Stimulated activated CD4-positive, alpha-beta T cell treated with anti-CD3 and anti-CD28 coated beads, Interleukin-2, amount 100 ng/mL, for 48 hours (primary cell): ENCODE measurements at places on chromosomes 13 and 19.

GRCh38 chr13:80329250-80329649 is 11.7 kb downstream of the SPRY2 start:
- DNase-seq, result no peak

GRCh38 chr19:42926781-42927180 is 9.1 kb upstream of the PSG6 start:
- no peak for DNase-seq

- DNase-seq, result no peak
These were observed 11.2 kb downstream of the KDM4B start for GRCh38 chr19:4980067-4980466.

DNA sequence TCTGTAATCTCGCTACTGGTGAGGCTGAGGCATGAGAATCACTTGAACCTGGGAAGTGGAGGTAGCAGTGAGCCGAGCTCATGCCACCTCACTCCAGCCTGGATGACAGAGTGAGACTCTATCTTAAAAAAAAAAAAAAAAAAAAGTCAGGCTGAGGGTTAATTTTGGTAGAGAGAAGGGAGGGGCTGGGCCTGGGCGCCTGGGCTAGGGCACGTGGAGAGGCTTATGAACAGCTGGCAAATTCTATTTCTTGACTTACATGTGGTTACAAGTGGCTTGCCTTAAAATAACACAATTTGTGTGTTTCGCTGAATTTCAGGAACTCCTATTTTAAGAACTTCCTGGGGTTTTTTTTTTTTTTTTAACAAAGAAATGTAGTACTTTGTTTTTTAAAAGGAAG is 47.6 kb upstream of the MAP3K10 start:
- no peak for DNase-seq

GRCh38 chr13:46010148-46010547 is 42.4 kb downstream of the ZC3H13 start:
- DNase-seq, result no peak

- DNase-seq, result no peak
These were observed 609 bp downstream of the EPS15L1 start for GRCh38 chr19:16470911-16471811.

DNA sequence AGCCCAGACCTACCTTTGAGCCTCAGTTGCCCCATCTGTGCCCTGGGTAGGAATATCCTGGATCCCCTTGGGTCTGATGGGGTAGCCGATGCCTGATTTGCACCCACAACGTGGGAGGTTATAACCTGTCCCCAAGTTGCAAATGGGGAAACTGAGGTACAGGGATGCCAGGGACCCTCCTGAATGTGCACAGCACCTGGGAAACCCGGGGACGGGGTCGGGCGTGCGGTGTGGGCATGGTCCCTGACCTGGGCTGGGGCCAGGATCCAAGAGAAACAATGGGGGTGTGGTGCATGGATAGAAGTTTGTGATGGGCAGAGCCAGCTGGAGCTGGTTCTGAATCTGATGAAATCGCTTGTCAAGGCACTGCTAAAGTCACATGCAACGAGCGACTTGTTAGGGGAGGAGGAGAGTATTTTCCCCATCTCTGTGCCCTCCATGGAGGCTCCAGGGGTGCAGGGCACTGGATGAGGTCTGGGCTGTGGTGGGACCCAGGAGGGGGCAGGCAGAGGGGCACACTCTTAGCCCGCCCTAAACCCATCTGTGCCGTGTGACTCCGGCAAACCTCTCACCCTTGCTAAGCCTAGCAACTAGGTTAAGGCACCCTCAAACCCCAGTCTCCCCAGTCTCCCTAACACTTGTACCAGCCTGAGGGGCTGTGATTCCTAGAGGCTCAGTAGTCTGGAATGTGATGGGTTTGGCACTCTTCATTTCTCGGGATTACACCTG is 749 bp downstream of the GDF15 start:
- DNase-seq, result no peak

- no peak for DNase-seq
These were observed 1.2 kb upstream of the TMEM59L start for GRCh38 chr19:18611327-18612050.

DNA sequence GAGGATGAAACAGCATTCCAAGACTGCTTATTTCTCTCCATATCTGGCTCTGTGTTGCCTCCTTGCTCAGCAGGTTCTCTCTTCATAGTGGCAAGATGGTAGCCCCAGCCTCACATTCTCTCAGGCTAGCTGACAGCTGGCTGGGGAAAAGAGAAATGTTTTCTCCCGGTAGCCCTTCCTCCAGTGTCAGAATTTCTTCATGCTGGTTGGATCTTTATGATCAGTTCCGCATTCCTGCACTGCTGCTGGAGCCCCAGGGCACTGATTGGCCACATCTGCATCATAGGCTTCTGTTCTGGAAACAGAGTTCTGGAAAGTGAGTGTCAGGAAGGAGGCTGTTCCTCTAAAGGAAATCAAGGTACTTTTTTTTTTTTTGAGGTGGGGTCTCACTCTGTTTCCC is 24.6 kb downstream of the POP4 start:
- DNase-seq, result no peak

DNA sequence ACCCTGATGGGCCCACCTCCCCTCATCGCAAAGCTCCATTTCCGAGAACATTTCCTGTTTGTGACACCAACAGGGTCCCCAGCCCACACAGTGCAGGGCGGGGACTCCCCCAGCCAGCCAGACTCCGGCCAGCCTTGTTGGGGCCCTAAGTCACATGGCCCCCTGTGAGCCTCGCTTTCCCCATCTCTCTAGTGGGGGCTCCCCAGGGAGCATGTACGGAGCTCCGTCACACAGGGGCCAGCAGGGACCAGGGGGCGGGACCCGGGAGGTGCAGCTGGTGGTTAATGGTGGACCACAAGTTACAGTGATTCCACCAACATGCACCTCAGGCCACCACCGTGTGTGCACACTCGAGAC is 1.7 kb downstream of the TBXA2R start:
- no peak for DNase-seq

DNA sequence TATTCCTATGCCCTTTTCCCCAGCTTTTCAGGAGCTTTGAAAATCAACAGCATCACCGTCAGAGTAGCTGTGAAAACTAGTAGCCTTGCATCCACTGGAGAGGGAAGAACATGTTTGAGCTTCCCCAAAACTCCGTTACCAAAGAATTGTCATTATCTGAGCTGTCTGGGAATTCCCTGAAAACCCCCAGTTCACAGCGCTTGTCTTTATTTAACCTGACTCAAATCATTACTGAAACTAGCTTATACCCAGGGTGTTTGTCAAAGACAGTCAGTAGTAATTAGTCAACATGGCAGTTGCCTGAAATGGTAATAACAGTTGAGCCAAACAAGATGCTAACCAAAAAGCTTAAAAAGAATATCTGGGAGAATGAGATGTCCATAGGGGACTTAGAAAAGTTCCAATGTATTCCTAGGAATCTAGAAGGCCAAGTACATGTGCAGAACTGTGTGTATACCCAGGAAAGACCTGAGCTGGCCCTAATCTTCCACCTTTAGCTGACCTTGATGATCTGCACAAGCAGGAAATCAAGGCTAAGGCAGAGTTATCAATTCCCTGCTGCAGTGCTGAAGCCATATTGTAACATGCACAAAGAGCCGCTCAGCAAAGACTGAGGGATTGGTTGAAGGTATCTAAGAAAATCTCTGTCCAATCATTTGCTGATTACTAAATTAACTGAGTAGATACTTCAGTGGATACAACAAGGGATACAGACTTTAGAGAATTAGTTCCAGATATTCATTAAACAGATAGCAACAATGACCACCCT is 130.8 kb downstream of the KL start:
- DNase-seq, result no peak

GRCh38 chr13:31067416-31068118 is 94.1 kb downstream of the HSPH1 start:
- DNase-seq, result no peak

DNA sequence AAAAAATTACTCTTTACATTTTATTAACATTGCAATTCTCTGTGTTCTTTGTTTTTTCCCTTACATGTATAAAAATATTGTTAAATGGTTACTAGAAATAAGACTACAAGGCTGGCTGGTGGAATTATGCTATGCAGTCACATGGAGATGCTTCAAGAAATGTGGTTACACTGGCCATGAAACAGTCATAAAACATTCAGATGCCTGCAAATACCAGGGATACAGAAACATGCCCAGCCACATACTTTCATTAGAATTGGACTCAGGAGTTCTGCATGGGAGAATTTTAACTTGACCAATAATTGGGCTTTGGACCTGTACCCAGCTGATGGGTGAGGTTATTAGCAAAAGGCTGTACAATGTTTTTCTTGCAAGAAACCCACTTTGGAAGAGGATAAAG is 1407.7 kb upstream of the SLC10A2 start:
- DNase-seq, result no peak

- DNase-seq, result no peak
These were observed 10.0 kb downstream of the NDUFB7 start for GRCh38 chr19:14561847-14562351.

DNA sequence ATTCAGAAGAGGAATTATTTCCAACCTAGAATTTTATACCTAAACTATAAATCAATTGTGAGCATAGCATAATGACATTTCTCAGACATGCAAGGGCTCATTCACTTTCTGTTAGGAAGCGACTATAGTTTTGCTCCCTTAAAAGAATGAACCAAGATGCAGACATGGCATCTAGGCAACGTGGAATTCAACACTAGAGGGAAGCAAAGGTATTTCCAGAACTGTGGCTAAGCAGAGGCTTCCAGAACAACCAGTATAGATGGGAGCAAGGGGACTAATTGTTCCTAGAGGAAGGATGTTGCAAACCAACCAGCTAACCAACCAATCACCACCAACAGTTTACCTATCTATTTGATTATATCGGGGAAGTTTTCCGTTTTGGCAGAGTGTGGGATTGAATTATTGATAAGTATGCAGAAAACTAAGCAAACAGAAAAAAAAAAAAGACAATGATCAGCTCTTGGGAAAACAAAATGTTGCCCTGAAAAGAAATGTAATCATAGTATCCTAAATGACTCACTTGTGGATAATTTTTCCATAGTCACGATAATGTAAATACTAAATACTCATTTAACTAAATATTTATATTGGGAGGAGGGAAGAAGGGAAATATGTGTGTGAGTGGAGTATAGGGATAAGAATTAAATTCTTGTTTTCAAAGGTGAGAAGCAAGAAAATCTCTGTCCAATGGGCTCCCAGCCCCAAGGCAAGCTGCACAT is 21.1 kb downstream of the ARL11 start:
- DNase-seq, result no peak

DNA sequence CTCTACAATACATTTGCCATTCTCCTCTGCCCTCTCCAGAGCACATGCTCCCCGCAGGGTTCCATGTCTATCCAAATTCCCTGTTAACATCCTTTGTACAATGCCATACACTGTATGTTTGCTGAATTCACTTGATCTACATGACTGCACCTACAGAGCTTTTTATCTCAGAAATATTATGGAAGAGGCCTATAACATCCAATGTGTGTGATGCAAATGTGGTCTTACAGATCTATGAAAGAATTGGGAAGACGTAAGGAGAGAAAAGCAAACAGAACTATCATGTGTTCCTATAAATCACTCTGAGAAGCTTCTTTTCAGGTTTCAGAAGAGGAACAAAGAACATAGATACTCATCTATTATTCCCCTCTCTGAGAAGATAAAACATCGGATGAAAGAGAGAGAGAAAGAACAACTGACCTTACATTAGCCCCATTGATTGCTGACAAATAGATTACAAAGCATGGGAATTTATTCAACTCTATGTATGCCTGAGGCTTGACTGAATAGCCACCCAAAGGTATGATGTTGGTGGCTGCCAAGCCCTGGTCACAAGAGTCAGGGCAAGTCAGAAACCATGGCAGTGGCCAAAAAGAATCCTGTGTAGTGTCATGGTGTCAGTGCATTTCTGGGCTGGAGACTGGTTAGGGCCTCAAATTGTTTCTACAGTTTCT is 425.2 kb downstream of the FOXO1 start:
- no peak for DNase-seq

GRCh38 chr13:29846475-29847256 is 3.8 kb downstream of the UBL3 start:
- DNase-seq, result no peak

- DNase-seq, result peak; percentile 16
These were observed 446.9 kb downstream of the COG6 start for GRCh38 chr13:40102360-40102727.

DNA sequence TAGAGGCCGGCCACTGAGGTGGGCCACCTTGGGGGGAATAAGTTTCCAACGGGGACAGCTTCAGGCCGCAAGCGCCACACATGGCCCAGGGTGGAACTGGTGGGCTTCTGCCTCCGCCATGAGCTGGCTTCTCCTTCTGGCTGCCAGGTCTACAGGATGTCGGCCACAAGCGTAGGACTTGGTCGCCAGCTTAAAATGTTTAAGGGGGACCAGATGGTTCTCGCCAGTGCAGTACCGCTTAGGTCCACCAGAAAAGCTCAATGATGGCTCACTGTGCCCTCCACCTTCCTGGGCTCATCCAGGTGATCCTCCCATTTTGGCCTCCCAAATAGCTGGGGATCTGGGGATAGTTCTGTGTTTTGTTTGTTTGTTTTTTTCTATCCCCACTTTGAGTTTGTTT is 38.7 kb upstream of the ZNF254 start:
- no peak for DNase-seq

- no peak for DNase-seq
These were observed 7.6 kb downstream of the EFNB2 start for GRCh38 chr13:106527826-106528225.

DNA sequence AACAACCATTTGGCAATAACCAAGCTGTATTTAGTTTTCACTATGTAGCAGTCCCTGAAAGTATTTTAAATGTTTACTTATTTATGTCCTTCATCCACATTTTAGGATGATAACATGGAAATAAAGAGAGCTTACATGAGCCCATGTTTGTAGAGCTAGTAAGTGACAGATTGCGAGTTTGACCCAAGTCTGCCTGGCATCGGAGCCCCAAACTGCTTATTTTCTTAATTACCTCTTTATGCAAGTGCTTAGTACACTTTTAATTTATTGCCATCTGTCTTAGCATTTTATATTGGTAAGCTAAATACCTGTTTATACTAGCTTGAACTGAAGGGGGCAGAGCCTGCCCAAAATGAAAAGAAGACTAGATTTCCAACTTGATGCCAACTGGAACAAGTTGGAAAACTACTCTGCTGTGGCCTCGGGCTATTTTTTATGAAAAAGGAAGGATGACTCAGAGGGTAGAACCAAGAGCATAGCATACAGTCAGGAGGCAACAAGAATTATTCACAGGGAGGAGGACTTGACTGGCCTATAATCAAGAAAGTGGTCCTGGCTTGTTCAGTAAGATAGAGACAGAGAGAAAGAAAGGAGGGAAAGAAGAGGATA is 150.2 kb downstream of the NDFIP2 start:
- DNase-seq, result no peak

GRCh38 chr13:34990399-34991214 is 48.5 kb downstream of the NBEA start:
- DNase-seq, result no peak

- no peak for DNase-seq
These were observed at the start of gene ADGRE1 for GRCh38 chr19:6887316-6887715. TSS of gene ADGRE1 (plus strand) at chr19:6887579. CDS start at chr19:6887609, 30 bp downstream.

DNA sequence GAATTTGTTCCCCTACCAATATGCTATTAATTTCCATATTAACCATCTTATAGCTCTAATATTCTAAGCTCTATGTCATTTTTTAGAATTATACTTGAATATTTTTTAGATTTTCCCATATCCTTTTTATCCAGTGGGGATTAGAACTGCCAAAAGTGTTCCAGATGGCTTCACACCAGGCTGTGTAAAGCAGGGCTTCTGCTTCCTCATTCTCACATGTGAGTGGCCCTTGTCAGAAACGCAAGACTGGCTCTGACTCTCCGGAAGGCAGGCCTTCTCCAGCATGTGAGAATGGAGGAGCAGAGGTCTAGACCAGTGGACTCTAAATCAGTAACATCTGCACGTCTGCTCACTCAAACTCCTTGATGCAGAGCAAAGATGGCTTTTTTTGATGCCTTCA is 650.1 kb downstream of the FGF9 start:
- no peak for DNase-seq
